Activated CD4-positive, alpha-beta memory T cell treated with anti-CD3 and anti-CD28 coated beads, Interleukin-2, amount 10 ng/mL, durations not matched to agents 7 days and 5 days (primary cell): ENCODE measurements at places on chromosomes 6 and 20.

DNA sequence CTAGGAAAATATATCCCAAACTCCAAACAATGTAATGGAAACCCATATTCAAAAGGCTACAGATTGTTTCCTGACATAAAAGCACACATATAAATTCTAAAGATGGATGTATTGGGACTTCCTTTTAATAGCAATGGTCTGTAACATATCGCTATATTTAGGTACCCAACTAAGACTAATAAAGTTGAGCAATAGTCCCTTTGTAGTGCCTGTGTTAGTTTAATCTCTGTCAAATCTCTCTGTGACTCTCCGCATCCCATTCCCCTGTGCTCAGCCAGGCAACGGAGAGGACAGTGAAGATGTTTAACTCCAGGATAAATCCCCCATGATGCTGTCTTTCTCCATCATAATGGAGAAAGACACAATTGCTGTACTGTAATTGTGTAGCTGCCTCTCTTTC, 19.0 kb downstream of the RCAN2 start:
- no peak overlapping the region for H3K4me3 ChIP-seq
- H3K27ac ChIP-seq, result no peak overlapping the region
- H3K4me1 ChIP-seq, result no peaks in the 10 kb centered on the region
- H3K36me3 ChIP-seq, result no peaks in the 10 kb centered on the region

DNA sequence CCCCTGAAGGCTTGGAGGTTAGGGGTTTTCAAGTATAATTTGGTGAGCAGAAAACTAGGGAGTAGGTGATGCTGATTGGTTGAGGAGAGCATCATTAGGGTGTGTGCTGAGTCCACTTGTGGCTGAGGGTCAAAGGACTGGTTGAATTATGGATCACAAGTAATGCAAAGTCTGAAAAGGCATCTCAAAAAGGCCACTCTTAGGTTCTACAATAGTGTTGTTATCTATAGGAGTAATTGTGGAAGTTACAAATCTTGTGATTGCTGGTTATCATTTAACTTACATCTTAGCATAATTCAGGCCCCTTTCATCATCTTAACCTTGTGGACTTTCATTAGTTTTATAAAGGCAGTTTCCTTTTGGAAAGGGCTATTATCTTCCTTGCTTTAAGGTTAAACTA, 60.8 kb downstream of the UBR2 start:
- no peaks in the 10 kb centered on the region for H3K27me3 ChIP-seq
- H3K4me3 ChIP-seq, result no peak overlapping the region
- H3K4me1 ChIP-seq, result peaks cover 8% of the 10 kb centered on the region
- H3K36me3 ChIP-seq, result peaks cover 47% of the 10 kb centered on the region
- no peak overlapping the region for H3K27ac ChIP-seq

DNA sequence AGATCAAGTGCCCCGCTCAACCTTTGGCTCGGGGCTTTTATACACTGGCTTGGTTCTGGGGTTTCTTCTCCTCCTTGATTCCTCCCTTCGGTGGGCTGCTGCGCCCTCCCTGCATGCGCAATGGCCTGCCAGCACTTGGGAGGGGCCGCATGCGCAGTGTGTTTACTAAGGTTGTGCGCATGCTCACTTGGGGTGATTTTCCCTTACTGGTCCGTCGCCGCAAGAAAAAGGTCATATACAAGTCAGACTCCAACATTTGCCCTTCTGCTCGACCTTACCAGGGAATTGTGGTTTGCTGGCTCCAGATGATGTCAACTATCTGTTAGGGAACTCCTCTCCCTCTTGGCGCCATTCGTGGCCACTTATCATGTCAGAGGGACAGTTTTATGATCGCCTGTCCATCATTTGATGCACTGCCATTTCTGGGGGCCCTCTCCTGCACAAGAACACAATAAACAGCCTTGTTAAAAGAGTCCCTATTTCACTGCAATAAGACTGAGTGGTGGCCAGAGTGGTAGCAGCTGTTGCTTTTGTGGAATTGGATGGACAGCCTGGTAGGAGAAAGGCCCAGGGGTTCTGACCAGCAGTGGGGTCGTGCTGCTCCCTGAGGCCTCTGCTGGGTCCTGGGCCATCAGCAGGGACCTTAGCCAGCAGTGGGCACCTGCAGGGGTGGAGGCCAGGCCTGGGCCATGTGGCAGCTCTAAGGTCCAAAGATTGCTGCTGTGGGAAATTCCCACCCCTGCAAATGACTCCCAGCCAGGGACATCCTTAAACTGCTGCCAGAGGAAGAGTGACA, 2.8 kb upstream of the LBP start:
- no peak for DNase-seq
- no peak overlapping the region for H3K27ac ChIP-seq
- peaks cover 5% of the 10 kb centered on the region for H3K27me3 ChIP-seq
- H3K4me3 ChIP-seq, result no peak overlapping the region
- H3K36me3 ChIP-seq, result no peaks in the 10 kb centered on the region

GRCh38 chr6:2992330-2992979, 7.2 kb upstream of the NQO2 start:
- no peak overlapping the region for H3K27ac ChIP-seq
- H3K27me3 ChIP-seq, result peaks cover 2% of the 10 kb centered on the region
- H3K4me1 ChIP-seq, result peaks cover 25% of the 10 kb centered on the region

- H3K27ac ChIP-seq, result no peak overlapping the region
- H3K36me3 ChIP-seq, result peaks cover 11% of the 10 kb centered on the region
- H3K4me3 ChIP-seq, result no peak overlapping the region
- H3K27me3 ChIP-seq, result peaks cover 59% of the 10 kb centered on the region
- no peak for DNase-seq
Observed at GRCh38 chr6:6570929-6571671, 17.4 kb upstream of the LY86 start.

GRCh38 chr20:64093013-64093503, 8.9 kb upstream of the LKAAEAR1 start:
- DNase-seq, result no peak
- H3K4me1 ChIP-seq, result peaks cover 2% of the 10 kb centered on the region
- no peaks in the 10 kb centered on the region for H3K27me3 ChIP-seq
- no peak overlapping the region for H3K27ac ChIP-seq
- H3K36me3 ChIP-seq, result no peaks in the 10 kb centered on the region
